NCI-H1417 (cell line): ENCODE measurements at places on chromosomes 12 and 14.

- DNase-seq = no peak
Measured at GRCh38 chr14:76726551-76726970, 34.7 kb upstream of the VASH1 start.

GRCh38 chr12:21336656-21337055 is 1.9 kb upstream of the SLCO1A2 start:
- no peak for DNase-seq

GRCh38 chr14:54230645-54231044 is 166.2 kb upstream of the CDKN3 start:
- no peak for DNase-seq

- DNase-seq = no peak
Measured at GRCh38 chr14:99467336-99468078, 13.2 kb downstream of the SETD3 start.

- DNase-seq = no peak
Measured at GRCh38 chr12:121333747-121334146, 18.5 kb downstream of the ANAPC5 start.

DNA sequence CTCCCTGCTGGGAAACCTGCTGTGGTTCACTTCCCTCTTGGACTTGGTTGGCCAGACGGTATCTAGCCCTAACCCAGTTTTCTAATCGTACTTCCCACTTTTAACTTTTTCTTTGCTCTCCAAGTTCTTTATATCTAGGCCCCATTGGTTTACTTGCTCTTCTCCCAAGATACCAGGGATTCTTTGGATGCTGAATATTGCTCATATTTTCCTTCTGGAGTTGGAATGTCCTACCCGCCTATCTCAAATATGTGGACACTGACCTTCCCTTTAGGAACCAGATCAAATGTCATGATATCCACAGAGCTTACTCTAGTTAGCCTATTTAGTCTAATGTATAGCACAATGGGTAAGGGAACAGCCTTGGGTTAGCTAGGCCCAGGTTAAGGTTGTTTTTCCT is 228.6 kb downstream of the DACT1 start:
- DNase-seq = no peak

DNA sequence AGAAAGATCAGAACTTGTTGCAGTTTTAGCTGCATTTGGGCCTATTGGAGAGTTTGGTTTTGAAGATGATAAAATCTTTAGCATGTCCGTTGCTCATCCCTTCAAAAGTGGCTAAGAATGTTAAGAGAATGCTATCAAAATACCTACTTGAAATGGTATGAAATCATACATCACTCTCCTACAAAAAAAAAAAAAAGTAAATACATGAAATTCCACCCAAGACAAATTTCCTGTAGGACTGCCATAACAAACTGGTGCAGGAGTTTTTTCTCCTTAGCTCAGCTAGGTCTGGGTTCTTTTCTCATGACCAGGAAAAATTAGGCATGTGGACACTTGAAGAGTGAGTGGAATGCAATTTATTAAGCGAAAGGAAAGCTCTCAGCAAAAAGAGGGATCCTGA is 15.9 kb upstream of the FAR2 start:
- no peak for DNase-seq

- DNase-seq = peak; percentile 7
Measured at GRCh38 chr12:12901158-12901791, 9.9 kb downstream of the GPRC5A start.

GRCh38 chr12:101207086-101207780 is 2.8 kb downstream of the SLC5A8 start:
- DNase-seq = no peak

- DNase-seq = no peak
Measured at GRCh38 chr12:42296503-42297109, 29.3 kb downstream of the ZCRB1 start.

- DNase-seq = no peak
Measured at GRCh38 chr14:80017795-80018194, 193.5 kb downstream of the DIO2 start.

DNA sequence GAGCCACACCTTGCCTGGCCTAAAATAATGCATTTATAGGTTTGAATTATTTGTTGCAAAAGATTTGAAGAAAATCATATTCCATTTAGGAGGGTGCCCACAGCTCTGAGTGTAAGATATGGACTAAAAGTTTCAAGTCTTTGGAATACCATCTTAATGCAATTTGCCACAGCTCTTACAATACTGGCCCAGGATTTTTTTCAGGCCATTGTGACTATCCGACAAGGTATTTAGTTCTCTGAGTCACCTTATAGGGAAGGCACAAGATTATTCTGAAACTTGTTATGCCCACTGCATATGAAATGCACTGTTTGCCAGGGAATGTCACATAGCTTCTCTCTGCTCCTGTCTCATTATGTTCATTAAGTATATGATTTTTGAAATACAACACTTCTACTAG is 29.6 kb upstream of the SLC6A13 start:
- no peak for DNase-seq

DNA sequence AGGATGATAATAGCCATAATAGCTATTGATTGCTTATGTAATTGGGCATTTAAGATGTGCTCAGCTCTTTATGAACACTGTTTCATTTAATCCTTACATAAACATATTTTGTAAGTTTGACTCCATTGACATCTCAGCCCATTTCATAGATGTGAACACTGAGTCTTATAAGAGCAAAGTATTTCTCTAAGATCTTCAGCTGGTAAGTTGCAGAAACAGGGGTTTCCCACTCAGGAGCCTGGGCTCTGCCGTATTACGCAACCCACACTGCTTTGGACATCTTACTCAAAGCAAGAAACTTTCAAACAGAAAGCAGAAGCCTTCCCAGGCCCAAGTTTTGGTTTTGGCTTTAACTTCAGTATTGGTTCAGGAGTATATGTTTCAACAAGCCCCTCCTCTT is 705.1 kb downstream of the MED13L start:
- DNase-seq = no peak

DNA sequence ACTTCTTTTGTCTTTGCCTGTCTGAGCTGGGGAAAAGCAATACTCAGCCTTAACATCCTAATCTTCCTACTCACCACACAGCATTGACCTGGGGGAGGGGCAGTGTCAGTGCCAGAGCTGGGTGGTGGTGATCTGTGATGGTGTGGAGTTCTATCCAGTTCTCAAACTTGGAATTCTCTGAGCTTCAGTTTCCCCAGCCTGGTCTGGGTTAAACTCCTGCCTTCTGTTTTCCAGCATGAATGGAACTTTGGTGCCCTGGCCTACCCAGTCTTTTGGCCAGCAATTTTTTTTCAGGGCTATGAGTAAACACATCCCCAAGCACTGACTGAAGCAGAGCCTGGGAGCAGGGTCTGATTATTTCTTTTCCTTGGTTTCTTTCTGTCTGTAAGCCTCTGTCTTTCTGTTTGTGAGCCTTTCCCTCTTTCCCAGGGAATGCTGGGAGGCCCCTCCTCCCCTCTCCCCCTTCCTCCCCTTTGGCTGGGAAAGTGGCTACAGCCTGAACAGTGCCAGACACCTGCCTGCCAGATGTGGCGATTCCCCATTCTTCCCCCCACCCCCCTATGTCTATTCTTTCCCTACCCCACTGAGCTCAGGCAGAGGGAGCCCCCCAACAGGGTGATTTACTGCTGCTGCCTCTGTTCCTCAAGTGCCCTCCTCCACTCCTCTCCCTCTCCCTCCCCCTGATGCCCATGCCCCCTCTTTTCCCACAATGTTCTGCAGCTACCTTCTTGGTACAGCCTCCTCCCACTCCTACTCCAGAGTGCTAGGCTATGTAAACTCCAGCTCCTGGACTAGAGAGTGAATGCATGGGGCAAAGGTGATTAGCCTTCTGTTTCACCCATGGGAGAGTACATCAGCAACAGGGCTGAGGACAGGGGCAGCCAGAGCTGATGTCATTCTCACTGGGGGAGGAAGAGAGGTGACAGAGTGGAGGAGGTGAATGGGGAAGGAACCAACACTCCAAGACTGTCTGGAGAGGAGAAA is 11.1 kb downstream of the GPR84 start:
- peak; percentile 89 for DNase-seq

DNA sequence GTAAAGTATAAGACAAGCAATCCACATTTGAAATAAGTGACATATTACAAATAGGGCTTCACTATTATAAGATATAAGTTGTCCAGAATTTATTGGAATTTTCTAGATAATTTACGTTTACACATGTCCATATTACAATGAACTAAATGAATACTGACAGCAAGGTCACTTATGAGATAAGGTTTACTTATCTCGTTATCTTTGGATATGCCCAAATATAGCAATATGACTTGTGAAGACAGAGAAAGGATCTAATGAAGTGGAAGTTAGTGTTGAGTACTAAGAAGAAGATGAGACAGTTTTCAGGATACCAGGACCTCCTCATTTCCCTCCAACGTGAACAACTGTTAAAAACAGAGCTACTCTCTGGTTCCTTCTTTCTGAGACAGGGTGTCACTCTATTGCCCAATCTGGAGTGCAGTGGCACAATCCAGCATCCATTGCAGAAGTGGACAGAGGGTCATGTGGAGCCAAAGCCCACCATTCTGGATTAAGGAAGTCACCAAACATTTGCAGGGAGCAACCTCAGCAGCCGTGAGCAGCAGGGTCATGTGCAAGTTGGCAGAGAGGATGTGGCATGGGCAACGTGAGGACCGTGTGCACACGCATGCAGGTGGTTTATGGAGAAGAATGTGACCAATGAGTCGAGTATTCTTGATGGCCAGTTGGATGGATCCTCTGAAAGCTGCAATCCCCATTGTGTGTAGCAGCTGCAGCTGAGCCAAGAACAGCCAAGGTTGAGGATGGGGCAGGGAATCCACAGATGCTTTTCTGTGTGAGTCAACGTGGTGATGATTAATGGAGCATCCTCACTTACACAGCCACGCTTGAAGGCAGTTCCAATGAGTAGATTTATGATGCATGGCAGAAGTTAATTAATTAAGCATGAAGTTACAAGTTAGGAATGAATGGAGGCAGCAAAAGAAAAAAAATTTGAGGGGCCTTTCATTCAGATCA is 111.0 kb downstream of the BICD1 start:
- no peak for DNase-seq

- DNase-seq = no peak
Measured at GRCh38 chr14:58488550-58488949, 61.0 kb downstream of the KIAA0586 start.
